ENCODE measurements at places on chromosomes 4 and X. TPM values are rescaled to one million over a fixed set of nuclear protein-coding genes. Genes with fewer than 3 reads are reported as not detected.

Gene CCDC160
- total RNA-seq: 0.63 TPM

Gene FATE1
- total RNA-seq: not detected

Gene PAGE2B
- total RNA-seq: not detected

Gene ITGB1BP2
- 1.6 TPM for total RNA-seq
